Chondrocyte (in vitro differentiated cells): ENCODE measurements at places on chromosomes 3 and 15. TPM values are rescaled to one million over a fixed set of nuclear protein-coding genes. Genes with fewer than 3 reads are reported as not detected.

The PRKCD gene
- total RNA-seq = 11.6 to 20.0 TPM (median 17.1 TPM) in 3 replicates

The SPATA12 gene
- not detected in 3 replicates for total RNA-seq

GRCh38 chr3:126621627-126622345 is 33.1 kb downstream of the TXNRD3 start:
- DNase-seq = no peak

The C2CD4B gene
- total RNA-seq = 0.17 TPM in 1 of 3 replicates, not detected in the others

- no peak for DNase-seq
These were observed 63.8 kb upstream of the ACP3 start for GRCh38 chr3:132253262-132253878.

The TTLL13 gene
- 0.69 TPM in 1 of 3 replicates, not detected in the others for total RNA-seq
